ENCODE measurements at places on chromosomes 16 and 17.

- no peak for DNase-seq
Observed at GRCh38 chr16:64731891-64732290, 390.0 kb downstream of the CDH11 start.

DNA sequence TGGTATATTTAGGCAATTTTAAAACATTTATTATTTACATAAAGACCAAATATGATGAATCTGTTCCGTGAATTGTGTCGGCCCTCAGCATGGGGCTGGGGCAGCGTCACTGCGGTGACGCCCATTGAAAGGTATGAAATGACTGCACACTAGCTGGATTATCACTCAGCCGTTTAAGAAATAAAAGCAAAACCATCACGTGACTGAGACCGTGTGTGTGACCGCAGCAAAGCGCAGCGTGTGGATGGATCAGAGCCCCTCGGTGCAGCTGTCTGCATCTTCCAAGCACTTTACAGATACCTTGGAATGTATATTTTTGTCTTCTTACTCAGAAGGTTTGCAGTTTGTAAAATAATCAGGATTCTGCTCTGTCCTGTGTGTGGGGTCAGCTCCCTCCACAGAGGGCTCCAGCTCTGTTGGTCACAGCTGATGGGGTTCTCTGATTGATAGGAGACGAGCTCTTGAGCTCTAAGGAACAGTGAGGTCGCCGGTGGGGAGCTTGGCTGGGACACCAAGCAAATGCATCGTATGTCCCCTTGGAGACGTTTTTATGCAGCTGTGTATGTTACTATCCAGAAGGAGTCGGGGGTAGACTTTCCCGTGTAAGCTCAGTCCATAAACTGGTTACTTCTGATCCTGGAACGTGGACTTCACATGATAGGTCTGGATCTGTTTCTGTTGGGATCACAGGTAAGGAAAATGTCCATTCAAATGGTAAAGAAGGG lies 45.1 kb downstream of the WDR45B start:
- DNase-seq = no peak

DNA sequence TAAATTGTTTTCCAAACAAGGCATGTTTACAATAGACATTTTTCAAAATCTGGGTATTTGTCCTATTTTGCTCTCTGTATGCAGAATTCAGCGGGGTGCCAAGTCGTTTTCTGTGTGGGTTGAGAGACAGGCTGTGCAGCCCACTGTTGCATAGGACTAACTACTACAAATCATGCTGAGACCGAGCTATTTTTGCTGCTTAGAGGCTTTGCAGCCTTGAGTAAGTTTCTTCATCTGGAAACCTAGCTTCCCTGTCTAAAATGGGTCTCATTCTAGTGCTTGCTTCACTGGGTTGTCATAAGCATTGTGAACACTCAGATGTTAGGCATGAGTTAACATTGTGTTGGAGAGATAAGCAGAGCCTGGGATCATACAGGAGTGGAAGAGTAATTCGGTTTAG lies 1.3 kb downstream of the PRPSAP2 start:
- peak; percentile 47 for DNase-seq

- DNase-seq = no peak
Observed at GRCh38 chr17:69947027-69947759, 127.8 kb upstream of the KCNJ16 start.

DNA sequence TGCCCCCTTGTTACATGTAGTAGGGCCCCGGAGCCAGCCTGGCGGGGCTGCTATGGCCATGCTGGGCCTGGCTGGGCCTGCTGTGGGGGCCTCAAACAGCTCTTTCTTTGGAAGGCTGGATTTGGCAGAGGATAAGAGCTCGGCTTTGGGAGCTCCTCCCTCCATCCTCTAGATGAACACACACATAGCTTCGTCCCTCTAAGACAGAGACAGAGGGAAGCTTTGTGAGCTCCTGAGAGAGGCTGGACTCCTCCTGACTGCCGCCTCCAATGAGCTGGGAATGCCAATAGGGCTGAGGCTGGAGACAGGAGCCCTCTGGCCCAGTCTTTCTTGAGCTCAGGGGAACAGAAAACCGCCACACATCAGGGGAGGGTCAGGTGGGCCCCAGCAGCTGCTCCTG lies 37.3 kb upstream of the CDC42EP4 start:
- DNase-seq = no peak

- DNase-seq = no peak
Observed at GRCh38 chr17:46154151-46154816, 38.9 kb downstream of the KANSL1 start.

- DNase-seq = no peak
Observed at GRCh38 chr16:70392606-70393005, 45.9 kb downstream of the DDX19A start.

DNA sequence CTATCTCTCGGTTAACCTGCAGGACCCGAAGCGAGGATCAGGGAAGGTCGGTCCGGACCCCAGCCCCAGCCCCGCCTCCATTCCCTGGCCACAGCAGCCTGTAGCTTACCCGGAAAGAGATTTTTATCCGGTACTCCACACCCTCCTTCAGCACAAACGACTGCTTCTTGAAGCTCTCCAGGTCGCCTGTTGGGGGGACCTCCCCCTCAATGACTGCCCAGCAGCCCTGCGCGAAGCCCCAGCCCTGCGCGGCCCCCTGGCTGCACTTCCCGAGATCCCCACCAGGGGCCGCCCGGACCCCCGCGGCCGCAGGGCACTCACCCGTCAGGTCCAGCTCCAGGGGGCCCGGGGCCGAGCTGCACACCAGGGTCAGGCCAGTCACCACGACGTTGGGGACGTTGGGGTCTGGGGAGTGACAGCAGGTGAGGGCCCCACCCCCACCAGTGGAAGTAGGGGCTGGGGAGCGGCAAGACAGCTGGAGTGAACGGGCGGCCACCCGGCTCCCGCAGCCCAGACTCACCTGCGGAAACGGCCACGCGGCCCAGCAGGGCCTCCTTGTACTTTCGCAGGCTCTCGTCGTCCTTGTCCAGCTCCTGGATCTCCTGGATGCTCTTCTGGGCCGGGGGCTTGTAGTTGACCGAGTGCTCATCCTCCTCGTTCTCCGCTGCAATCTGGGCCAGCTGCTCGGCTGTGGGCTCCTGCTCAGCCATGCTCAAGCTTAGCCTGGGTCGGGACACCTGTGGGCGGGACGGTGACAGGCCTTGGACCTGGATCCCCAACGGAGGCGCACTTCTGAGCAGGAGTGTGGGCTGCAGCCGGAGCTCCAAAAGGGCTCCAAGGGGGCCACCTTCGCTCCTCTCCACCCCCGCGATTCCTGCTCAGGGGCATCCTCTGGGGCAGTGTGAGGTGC lies 1.7 kb downstream of the ARHGDIA start:
- peak; percentile 83 for DNase-seq

- DNase-seq = peak; percentile 37
Observed at GRCh38 chr17:80724775-80725266, 180.2 kb downstream of the RPTOR start.

DNA sequence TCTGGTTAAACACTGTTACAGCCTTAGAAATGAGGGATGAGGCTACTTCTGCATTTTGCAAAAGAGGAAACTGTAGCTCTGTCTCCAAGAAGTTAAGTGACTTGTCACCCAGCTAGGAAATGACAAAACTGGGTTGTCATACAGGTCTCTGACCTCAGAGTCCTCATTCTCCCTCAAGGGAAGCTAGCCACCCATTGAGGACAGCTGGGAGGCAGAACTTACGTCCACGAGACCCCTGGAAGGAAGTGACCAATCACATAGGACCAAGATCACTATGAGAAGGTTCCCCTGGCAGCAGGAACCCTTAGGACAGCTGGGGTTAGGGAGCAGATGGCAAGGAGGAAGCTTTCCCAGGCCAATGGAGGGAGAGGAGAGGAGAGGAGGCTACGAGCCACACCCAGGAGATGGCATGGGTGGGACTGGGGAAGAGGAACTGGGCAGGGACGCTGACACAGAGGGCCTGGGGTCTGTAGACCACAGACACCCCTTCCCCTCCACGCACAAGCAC lies 11.2 kb downstream of the METTL22 start:
- DNase-seq = no peak

DNA sequence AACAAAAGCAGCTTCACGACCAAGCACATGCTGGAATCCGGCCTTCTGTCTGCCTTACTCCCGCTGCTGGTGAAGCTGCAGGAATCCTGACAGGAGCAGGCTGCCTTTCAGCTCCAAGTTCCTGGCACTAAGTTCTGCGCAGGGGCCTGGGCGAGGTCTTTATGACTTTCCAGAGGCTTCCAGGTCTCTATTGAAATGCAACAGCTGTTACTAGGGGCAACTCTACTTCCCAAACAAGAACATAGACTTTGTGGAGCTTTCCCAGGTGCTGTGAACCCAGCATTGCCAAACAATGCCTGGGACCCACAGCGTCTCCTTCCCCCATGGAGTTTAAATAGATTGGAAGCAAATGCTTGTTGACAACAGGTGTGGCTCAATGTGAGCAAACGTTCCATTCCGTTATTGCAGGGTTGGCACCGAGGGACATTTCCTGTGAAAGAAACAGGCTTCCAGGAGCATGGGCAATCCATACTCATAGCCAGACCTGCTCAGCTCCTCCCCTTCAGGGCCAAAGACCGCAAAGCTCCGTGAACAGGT lies 156.0 kb downstream of the CDH13 start:
- DNase-seq = no peak

DNA sequence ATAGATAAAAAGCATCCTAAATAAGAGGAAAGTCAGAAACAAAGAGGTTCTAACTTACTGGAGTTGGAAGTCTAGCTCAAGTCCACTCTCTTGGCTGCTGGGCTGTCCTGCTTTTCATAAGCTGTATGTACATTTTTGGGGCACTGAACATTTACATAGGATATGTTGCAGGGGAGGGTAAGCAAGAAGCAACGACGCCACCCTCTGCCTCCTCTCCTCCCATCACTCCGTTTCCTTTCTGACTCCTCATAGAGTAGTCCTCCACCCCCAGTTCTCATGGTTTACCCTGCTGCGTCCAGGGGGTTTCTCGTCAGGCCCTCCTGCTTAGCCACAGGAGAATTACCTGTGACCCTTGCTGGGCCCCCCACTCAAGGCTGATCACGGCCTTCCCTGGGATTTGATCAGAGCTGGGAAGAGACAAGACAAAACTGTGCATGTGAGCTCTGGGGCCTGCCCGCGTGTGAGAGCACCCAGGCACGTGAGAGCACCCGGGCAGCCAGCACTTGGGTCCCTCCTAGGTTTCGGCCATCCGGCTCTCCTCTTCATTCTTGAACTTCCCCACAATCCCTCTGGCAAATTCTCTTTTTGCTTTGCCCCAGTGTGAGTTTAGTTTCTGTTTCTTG lies 37.1 kb downstream of the TMEM11 start:
- peak; percentile 21 for DNase-seq

DNA sequence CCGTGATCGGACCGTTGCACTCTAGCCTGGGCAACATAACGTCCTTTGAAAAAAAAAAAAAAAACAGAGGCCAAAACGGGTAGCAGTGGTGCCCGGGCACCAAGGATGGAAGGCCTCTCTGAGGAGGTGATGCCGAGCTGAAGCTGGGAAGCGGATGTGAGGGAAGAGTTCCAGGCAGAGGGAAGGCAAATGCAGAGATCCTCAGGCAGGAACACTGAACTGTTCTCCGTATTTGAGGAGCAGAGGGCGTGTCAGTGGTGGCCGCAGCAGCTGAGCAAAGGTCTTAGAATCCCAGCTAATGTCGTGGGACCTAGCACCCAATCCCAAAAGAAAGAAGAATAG lies 656 bp upstream of the KCTD13 start:
- DNase-seq = no peak

GRCh38 chr17:41492771-41493170 lies 3.1 kb upstream of the KRT36 start:
- DNase-seq = no peak

DNA sequence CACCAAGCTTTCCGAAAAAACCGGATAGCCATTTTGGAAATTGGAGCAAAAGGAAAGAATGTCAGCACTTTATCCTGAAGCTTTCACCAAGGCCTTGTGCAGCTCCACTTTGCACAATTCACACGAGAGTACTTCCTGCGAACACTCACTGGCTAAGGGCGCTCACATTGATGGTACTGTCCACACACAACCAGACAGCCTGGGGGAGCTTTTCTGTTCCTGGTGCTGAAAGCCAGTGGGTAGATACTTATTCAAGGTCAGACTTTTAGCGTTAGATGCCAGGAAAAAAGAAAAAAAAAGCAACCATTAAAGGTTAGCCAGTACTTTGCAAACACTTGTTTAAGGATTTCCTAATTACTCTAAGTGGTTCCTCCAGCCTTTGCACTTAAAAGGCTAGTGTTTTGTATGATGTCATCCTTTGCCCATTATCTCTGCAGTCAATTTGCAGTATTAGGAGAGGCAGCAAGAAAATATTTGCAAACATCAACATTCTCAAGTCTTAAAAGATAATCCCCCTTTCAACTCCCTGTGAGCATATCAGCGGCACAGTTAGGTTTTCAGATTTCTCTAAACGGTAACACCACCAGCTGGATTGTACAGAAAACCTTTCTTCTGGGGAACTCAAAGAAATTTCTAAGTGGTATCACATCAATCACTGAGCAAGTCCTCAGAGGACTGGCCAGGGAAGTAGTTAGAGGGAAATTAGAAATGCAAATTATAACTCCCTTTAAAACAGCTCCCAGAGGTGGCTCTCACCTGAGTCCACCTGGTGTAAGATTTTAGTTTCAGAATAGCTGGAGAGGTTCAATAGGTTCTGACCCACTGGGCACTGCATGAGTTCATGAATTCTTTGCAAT lies 243.4 kb upstream of the IRX5 start:
- no peak for DNase-seq

GRCh38 chr17:73911726-73912372 lies 267.6 kb upstream of the SDK2 start:
- DNase-seq = no peak

DNA sequence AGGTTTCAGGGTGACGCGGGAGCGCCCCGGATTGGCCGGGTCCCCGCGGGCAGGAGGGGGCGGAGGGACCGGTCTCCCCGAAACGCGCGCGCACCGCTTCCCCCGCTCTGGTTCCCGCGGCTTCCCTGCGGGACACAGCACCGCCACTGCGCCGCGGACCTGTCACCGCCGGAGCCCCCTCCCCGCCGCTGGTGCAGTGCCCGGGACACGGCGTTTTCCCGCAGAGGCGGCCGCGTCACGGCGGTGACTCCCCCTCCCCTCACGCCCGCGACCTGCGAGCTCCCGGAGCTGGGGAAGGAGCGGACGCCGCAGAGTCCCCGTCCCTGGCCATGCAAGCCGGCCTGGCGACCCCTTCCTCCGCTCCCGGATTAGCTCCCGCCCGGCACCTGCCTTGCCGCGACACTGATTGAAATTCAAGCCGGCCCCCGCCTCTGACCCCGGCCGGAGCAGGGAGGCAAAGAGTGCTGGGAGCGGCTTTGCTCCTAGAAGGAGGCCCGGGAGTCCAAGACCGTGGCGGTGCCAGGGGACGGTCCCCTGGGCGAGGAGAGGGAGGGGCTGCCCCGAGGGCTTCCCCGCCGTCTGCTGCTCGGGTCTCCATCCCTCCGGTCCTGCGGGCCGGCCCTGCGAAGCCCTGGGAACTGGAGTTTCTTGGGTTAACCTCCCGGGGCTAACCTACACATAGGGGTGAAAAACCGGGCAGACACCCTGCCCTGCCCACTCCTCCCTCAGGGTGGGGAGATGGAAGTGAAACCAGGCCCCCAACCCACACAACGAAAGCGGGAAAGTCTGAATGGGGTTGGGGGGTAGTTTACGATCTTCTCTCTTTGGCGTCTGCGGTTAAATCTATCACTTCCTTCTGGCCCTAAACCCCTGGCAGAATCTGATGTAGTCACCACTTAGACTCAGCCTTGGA lies 1.0 kb downstream of the RHBDL3 start:
- peak; percentile 70 for DNase-seq

- DNase-seq = no peak
Observed at GRCh38 chr16:51666074-51666473, 515.0 kb upstream of the SALL1 start.

All from activated CD8-positive, alpha-beta memory T cell treated with anti-CD3 and anti-CD28 coated beads for 24 hours (primary cell).